ENCODE measurements at places on chromosomes 3 and 15.

GRCh38 chr3:44061961-44062360 lies 179.7 kb upstream of the TOPAZ1 start:
- DNase-seq, result no peak

DNA sequence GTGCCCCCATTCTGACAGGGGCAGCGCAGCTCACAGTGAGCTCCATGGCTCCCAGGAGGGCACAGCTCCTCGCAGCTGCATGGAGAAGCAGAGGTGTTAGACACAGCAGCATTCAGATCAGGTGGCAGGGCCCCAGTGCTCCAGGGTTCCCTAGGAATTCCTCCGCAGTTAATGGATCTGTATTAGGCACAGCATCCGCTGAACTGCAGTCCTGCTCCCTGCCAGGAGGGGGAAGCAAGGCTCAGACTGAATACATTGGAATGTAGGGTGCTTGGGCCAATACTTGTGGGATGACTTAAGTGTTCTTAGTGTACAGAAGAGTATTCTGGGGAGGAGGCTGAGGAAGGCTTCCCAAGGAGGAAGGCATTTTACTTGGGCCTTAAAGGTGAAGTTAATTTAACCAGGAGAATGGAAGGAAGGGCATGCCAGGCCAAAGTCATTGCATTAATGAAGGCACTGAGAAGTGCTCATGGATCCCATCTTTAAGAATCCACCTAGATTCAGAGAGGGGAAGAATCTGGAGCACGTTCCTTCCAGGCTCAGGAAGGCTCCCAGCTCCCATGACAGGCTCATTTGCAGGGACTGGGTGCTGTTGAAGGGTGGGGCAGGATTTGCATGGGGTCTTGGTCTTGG lies 111.6 kb downstream of the RAB11A start:
- peak; percentile 57 for DNase-seq

DNA sequence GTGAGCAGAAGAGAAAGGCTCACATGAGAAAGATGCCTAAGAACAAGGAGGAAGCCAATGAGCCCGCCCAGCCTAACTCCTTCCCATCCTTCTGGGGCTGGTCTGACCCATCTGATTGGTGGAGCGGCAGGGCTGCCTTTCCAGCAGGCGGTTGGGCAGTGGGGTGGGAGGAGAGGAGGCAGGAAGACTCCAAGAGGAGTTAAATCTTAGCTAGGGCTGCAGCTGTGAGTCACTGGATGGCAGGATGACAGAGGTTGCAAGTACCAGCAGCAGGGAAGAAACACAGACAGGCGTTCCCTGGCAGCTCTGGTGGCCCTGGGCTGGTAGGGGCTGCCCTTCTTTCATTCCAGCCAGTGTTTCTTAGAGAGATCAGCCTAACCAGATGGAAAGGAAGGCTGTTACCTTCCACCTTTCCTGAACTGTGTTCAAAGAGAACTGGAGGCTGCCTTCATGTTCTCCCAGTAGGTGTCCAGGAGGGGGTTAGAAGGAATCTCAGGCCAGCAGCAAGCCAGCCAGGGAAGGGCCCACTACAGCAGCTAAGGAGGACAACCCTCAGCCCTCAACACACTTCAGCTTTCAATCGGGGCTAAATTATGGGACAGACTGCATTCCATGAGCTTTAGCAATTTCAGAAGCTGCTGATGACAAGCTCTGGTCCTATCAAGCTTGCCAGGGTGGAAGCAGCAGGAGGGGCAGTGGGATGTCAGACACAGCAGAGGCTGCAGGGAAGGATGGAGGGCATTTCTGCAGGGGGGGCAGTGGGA lies 50.3 kb downstream of the CHSY1 start:
- no peak for DNase-seq

- DNase-seq, result no peak
These were observed 453.8 kb downstream of the VGLL3 start for GRCh38 chr3:86537171-86537570.

DNA sequence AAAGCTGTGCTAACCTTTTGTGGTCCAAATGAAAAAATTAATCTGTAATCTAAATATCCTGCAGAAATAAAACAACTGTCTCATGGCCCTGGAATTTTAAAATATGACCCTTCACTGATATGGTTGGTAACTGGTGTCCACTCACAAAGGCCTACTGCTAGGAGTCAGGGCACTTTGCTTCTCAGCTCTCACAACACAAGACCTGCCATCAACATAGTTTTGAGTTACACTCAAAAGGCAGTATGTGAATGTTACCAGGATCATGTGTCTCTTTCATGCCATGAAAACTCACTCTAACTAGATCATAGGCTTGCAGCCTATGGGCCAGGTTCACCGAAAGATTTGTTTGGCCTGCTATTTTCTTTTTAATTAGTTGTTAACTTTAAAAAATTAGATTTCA lies 10.0 kb upstream of the MLF1 start:
- DNase-seq, result no peak

DNA sequence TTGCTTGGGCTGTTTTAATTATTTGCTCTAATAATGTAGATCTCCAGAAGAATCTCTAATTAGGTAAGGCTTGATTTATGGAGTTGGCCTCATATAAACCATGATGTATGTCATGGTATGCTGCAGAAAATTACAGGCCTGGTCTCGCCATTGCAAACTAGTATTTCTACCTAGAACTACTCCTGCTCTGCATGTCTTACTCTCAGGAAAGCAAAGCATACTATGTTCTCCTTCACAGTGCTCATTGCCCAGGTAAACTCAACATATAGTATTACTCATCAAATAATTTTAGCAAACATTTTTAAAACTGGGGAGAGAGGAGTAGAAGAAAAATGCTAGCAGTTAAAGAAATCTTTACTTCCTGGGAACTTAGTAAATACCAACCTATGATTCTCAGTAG lies 90.7 kb downstream of the FILIP1L start:
- no peak for DNase-seq

- no peak for DNase-seq
These were observed 26.4 kb upstream of the SLC30A4 start for GRCh38 chr15:45548753-45549520.

GRCh38 chr15:65286069-65286703 lies 497 bp downstream of the PARP16 start:
- no peak for DNase-seq

DNA sequence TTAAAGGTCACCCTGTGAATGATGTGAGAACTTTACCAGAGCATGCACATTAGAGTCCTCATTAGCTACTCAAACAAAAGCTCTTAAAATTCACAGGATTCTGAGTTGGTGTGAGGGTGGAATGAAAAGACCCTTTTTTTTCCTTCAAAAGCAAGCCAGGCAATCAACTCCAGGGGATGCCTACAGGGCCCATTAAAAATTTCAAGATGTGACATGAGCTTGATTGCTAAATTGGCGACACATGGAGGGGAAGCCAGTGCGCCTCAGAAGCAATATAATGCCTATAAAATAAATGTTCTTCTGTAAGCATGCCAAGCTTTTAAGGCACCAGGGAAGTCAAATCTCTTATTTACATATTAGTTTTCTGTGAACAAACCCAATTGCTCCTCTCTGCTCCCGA lies 328.8 kb upstream of the SUCLG2 start:
- DNase-seq, result no peak

DNA sequence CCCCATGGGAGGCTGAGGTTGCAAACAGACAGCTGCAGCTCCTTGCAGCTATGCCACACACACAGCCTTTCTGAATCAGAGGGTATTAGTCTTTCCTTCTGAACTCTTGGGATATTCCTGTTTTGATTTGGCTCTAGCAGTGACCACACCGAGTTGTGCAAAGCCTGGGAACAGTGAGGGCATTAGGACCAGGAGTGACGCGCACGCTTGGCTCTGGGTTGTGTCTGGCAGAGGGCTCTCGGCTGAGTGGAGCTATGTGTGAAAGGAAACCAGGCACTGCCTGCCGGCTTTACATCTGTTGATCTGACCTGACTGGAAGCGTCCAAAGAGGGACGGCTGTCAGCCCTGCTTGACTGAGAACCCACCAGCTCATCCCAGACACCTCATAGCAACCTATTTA lies at the start of gene GALNT15:
TSS of gene GALNT15 (plus strand) at position 292 of the 400 bp plus-strand sequence. CDS start 472 bp downstream, outside the sequence.
- DNase-seq, result peak; percentile 71

DNA sequence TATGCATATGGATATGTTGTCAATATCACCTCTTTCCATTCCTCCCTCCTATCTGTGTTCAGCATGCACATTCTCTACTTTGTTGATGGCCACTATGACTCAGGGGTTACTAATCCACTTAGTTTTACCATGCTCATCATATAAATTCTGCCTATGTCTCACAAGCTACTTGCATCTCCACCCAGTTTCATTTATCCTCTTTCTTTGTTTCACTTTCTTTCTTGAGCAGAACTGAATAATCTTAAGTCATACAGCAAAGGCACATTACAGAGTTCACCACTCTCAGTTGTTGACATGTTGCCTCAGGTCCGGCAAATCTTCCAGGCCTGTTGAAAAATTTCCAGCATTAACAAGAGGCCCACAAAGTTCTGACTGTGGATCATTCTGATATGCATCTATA lies 71.5 kb downstream of the SSR3 start:
- no peak for DNase-seq

DNA sequence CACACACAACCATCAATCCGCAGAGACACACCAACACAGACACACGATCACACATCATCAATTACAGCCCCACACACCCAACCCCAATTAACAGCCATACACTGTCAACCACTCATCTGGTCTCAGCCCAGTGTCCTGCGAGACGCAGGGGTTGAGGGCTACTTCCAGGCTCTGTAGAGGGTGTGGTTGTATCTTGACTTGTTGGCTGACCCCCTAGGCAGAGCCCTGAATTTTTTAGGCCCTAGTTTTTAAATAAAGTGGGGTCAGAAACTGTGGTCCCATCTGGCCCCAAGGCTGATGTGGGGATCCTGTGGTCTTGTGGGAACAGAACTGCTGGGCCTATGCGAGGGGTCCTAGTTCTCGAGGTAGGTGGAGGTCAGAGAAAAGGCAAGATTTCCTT lies 9.2 kb downstream of the VILL start:
- no peak for DNase-seq

GRCh38 chr15:49697121-49697520 lies 76.3 kb downstream of the DTWD1 start:
- no peak for DNase-seq

DNA sequence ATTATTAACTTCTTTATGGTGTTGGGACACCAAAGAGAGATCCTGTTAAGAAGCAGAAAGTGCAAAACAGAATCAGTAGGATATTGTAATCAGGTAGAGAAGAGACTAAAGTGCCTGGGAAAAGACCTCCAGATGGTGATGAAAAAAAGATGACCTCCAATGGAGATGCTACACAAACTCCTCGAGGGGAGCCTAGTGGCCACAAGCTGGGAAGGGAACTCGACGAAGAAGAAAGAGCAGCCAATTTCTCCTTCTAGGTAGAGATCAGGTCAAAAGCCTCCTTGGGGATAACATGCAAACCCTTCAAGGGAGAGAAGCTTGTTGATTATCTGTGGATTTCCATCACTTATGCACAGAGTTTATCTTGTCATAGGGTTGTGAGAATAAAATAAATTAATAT lies 647.6 kb downstream of the ROBO2 start:
- no peak for DNase-seq

- no peak for DNase-seq
These were observed 191.5 kb downstream of the TNIK start for GRCh38 chr3:171268677-171269076.

GRCh38 chr3:45775571-45776300 lies 20.6 kb downstream of the SLC6A20 start:
- DNase-seq, result no peak

- no peak for DNase-seq
These were observed 49.5 kb upstream of the MBNL1 start for GRCh38 chr3:152219216-152219615.

DNA sequence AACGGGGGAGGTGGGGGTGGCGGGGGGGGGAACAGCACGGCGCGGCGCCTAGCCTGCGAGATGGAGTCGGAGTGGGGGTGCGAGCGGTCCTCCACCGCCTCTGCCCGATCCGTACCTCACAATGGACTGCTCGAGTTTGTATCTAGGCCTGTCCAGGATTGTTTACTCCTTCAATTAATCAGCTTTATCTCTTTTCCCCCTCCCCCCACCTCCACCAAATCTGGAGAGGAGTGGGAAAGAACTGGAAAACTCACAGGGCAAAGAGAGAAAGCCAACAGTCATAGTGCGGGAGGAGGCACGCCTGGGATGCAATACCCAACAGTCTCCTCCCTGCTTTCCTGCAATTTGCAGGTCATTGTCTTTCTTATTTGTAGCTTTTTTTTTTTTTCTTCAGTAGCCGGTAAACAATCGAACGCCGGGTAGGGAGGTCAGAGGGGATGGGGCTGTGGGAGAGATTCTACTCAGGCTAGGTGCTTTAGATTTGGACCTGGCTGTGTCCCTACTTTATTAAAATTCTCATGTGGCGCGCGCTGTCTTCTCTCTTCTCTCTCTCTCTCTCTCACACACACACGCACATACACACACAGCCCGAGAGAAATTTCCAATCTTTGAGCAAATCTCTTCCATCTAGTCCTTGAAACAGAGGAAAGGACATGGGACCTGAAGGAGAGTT lies 6.9 kb upstream of the MEIS2 start:
- no peak for DNase-seq

- DNase-seq, result no peak
These were observed 369.8 kb downstream of the SV2B start for GRCh38 chr15:91469632-91470567.

DNA sequence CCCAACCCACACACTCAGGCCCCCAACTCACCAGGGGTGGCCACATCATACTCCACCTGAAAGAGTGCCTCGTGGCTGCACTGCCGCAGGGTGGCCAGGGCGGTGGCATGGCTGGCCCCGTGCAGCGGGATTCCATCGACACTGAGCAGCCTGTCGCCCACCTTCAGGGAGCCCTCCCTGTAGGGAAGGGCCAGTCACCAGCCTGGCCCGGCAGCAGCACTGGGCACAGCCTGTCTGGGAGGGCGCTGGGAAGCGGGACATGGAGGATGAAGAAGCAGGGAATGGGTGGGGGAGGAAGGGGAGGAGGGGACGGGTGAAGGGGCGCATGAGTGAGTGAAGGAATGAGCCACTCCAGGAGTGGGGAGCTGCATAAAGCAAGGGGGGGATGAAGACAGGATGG lies 18.5 kb downstream of the GRIP2 start:
- no peak for DNase-seq

DNA sequence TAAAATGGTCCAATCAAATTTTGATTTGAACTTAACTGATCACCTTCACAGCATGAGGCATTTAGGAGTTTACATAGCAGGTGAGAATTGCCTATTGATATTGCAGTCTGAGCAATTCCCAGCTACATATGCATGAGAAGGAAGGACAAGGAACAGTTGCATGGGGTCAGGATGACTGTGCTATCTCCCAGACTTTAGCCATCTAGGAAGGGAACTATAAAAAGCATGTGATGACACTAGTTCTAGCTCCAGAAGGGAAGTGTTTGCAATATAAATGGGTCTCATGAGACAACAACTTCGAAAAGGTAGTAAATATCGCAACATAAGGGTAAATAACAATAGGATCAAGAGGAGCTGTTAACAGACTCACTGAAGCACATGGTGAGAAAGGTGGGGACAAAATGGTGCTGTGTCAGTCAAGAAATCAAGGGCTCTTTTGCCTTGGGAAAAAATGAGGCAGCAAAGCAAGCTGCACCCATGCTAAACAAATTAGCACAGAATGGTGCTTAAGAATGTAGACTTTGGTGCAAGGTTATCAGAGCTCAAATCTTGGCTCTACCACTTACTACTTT lies 90.4 kb upstream of the SLC2A2 start:
- no peak for DNase-seq

GRCh38 chr3:45191424-45191823 lies 34.7 kb downstream of the TMEM158 start:
- DNase-seq, result no peak

GRCh38 chr3:101940521-101941317 lies 91.4 kb downstream of the NFKBIZ start:
- DNase-seq, result no peak

GRCh38 chr3:115186351-115187148 lies 39.5 kb upstream of the ZBTB20 start:
- DNase-seq, result no peak
